ENCODE measurements at places on chromosomes 7 and 10.

DNA sequence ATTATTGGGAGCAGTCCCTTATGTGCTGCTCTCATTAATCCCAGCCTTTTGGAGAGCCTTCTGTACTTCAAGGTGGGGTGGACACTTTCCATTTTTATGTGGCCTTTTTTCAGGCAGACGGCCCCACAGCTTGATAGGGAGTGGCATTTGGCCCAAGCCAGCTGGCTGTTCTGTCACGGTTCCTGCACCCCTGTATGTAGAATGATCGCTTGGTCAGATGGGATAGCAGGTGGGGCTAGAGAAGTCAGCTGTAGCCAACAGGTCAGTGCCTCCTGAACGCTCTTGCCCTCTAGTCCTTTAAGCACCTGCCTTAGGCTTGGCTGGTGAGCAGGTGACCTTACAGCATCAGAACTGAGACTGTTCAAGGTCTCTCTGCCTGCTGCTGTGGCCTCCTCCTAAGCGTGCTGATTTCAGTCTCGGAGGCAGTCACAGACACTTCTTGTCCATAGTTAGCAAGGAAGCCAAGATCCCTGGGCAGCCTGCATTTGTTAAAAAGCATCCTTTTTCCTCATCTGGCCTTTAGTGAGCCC lies 95.3 kb downstream of the LRRC4 start:
- DNase-seq = peak; percentile 15

DNA sequence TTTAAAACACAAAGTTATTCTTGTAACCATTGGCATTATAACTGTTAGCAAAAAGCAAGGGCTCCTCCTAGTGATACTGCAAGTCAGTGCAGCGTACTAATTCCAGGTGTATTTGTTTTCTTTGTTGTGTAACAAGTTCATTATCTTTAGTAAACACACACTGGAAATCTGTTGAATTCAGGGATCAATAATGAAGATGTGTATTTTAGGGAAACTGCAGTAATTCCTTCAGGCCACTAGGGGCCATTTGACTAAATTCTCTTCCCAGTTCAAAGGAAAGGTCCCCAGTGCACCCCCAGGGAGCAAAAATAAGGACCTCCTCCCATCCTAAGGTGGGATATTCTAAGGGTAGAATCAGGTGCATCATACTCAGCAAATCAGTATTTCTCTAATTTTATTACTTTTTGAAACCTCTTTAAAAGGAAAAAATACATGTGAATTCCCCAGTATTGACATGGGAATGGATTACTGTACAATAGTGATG lies 158.6 kb upstream of the LYZL1 start:
- DNase-seq = no peak

DNA sequence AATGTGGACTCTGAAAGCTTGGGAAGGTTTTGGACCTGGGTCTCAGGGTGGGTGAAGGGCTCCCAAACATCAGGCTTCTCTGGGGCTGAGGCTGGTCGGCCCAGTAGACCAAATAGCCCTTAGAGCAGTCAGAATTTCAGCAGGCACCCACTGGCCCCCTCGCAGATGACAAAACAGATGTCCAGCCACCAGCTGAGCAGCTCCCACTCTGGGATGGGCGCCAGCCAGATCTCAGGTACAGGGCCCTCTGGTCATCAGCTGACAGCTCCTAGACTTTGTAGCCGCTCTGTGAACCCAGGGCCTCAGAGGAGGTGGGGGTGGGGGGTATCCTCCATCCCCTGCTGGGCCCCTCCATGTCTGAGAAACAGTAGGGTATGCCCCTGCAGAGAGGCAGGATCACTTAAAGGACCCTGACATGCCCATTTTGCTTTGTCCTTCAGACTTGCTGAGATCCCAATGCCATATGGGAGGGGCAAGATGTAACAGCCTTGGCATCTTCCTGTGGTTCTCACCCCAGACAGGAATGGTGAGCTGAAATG lies 26.5 kb downstream of the HSPA12A start:
- DNase-seq = no peak

DNA sequence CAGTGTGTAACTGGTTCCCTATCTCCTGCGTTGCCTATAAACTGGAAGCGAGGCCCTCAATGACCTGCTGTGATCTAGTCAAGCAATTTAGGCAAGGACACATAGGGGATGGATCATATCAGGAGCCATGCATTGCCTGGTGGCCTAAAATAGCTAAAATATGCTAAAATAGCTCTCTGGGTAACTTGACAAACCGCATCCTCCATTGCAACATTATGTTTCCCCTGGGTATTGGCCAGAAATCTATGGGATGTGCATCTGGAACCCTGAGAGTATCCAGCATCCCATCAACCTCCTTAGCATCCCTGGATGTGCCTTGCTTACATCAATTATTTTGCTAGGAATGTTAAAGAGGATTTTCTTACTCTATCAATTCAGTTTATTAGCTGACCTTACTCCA lies 91.7 kb upstream of the ADCY1 start:
- DNase-seq = no peak

DNA sequence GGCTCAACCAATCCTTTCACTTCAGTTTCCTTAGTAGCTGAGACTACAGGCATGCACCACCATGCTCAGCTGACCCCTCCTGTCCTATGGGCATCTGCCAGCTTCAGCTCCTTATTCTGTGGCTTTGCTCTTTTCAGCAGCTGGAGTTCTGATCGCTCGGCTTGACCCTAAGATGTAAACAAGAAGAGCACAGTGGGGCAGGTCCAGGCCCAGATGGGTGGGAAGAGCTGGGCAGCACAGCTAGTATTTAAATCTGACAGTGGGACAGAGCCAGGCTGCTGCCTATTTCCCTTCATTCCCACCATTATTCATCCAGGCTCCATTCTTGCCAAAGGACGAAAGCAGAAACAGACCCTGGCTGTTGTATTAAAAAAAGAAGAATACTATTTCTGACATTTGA lies 494.9 kb upstream of the PODXL start:
- DNase-seq = no peak

DNA sequence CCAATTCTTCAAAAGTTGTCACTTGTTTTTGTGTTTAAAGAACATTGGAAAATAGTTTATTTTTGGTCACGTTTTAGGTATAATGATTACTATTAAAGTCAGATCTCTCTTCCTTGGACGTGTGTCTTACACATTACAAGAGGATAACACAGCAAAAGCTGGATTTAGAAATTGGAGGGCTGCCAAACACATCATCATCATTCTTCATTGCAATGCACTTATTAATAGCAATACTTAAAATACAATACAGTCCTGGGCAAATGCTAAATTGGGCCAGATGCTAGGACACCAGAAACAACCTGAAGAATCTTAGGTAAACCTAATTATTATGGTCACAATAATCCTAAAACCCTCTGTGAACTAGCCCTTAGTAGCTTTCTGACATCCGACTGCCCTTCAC lies 303.6 kb downstream of the DGKB start:
- DNase-seq = no peak

- peak; percentile 51 for DNase-seq
Observed at GRCh38 chr7:142478479-142479220, 220.8 kb upstream of the PRSS58 start.

GRCh38 chr7:131508754-131509486 lies 47.5 kb downstream of the PODXL start:
- DNase-seq = no peak

GRCh38 chr7:92837000-92837749 lies 802 bp upstream of the CDK6 start:
- peak; percentile 48 for DNase-seq

DNA sequence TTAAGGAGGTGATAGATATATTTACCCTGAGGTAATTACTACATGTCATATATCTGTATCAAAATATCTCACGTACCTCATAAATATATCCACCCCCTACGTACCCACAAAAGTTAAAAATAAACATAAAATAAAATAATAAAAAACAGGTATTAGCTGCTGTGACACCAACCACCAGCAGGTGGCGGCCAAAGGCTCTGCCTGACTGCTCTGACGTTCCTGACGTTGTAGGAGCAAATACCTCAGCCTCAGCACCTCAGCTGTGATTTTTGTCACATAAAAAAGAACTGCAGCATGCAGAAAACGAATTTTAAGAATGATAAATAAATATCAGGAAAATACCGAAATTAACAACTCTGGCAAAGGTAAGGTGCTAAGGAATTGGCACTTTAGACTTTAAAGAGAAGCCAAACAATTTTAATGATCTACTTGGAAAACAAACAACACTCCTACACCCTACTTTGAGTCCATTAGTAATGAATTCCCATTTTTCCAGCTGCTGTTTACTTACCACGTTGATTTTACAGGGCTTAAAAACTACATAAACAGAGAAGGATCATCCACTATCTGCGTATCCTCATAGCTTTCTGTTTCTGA lies 125.4 kb upstream of the TARP start:
- peak; percentile 28 for DNase-seq

DNA sequence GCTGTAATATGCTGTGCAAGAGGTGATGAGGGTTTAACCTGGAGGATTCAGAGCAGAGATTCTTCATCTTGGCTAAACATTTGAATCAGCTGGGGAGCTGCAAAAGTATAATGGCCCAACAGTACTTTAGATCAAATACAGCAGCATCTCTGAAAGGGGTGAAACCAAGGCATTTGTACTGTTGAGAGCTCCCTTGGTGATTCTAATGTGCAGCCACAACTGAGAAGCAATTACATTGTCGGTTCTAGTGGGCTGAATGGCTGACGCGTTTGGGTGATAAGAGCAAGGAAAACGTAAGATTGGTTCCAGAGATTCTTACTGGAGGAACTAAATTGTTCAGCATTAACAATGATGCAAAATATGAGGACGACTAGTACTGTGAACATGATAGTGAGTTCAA lies 269.7 kb downstream of the AGMO start:
- no peak for DNase-seq

GRCh38 chr10:34406463-34407323 lies 408.4 kb downstream of the PARD3 start:
- no peak for DNase-seq

DNA sequence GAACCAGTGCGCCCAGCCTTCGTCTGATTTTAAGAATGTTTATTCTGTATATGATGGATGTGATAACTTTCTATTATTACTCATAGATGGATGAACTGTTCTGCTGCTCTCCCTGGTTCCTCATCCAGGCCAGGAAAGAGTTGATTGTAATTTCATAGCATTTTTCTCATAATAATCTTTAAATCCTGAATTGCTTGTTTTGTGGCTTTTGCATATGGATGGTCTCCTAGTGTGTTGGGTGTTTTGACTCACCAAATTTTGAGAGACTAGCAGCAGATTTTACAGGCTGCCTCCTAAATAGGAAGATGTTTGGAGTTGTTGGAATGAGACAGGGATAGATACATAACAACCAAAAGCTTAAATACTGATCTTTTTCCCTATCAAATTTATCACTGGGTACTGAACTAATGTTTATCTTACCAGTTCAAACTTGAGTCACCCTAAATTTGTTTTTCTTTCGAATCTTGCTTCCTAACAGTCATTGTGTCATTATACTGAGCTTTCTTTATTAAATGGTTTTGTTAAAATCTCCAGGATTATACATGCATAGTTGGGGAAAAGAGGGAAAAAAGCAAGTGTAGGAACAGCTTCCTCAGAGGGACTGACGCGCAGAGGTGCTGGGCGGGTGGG lies 106.0 kb upstream of the GATA3 start:
- no peak for DNase-seq

DNA sequence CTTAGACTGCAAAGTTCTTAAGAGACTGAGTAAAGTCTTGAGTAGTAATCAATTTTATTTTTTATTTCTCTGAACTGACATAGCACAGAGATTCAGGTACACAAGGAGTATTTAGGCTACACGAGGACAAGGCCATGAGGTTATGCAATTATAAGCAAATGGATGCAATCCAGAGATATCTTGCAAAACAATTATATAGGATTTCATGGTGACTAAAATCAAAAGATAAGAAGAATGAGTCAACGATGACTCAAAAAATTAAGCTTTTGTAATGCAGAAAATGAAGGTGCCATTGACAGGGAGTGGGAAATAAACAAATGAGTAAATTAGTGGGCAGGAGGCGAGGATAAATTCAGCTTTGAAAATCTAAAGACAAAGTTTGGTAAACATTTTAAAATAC lies 66.7 kb upstream of the MYO3A start:
- DNase-seq = no peak

GRCh38 chr10:130766071-130766470 lies 545.5 kb downstream of the TCERG1L start:
- DNase-seq = no peak

GRCh38 chr7:55593515-55594318 lies 21.4 kb upstream of the VOPP1 start:
- no peak for DNase-seq

DNA sequence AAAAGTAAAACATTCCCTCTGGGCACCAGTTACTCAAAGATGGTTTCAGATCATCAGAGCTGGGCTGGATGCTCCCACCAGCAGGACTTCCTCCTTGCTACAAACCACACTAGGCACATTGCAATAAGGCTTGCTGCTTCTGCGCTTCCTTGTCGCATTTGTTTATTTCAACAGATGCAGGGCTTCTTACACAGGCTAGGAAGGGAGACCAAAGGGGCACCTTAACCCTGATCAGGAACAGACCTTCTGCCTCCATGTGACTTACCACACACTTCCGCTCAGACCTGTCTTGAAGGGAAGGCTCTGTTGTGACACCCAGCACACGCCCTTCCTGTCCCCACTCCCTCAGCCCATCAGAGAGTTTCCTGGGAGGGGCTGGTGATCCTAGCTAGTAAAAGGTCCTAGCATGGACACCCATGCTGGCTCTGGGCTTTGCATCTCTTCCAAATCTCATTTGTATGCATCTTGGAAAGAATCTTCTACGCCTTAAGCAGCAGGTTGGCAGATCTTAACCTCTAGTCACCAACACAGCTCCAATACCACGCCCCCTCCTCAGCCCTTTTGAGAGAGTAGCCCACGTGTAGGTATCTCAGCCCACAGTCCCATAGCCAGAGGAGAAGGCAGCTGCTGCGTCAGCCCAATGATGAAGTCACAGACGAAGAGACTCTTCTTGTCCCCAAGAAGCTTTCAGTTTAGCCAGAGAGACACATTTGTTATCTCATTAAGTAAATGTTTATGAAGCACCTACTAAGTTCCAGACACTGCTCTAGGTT lies 47.1 kb upstream of the SVIL start:
- DNase-seq = no peak

DNA sequence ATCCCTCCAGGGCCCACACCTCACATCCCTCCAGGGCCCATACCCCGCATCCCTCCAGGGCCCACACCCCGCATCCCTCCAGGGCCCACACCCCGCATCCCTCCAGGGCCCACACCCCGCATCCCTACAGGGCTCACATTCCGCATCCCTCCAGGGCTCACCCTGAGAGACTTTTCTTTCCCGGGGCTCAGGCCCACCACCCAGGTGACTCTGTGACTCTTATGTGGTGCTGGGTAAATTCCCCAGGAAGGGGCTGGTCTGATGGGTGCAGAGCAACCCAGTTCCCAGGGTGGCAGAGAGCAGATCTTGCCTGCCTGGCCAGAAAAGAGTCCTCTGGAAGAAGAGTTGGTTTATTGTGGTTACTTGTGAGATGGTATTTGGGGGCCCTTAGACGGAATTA lies 290.7 kb downstream of the TCERG1L start:
- no peak for DNase-seq

All from renal pelvis (tissue), 12 donors.